ENCODE measurements at places on chromosomes 1 and 21.

DNA sequence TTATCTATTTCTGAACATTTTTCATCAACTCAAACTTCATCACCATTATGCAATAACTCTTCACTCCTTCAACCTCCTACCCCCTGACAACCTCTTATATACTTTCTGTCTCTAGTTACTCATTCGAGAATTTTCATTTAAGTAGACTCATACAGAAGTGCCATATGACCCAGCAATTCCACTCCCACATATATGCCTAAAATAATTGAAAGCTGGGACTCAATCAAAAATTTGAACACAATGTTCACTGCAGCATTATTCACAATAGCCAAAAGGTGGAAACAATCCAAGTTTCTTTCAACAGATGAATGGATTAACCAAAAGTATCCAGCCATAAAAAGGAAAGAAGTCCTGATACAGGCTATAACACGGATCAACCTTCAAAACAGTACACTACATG lies 24.1 kb downstream of the COL11A1 start:
- DNase-seq, result no peak

DNA sequence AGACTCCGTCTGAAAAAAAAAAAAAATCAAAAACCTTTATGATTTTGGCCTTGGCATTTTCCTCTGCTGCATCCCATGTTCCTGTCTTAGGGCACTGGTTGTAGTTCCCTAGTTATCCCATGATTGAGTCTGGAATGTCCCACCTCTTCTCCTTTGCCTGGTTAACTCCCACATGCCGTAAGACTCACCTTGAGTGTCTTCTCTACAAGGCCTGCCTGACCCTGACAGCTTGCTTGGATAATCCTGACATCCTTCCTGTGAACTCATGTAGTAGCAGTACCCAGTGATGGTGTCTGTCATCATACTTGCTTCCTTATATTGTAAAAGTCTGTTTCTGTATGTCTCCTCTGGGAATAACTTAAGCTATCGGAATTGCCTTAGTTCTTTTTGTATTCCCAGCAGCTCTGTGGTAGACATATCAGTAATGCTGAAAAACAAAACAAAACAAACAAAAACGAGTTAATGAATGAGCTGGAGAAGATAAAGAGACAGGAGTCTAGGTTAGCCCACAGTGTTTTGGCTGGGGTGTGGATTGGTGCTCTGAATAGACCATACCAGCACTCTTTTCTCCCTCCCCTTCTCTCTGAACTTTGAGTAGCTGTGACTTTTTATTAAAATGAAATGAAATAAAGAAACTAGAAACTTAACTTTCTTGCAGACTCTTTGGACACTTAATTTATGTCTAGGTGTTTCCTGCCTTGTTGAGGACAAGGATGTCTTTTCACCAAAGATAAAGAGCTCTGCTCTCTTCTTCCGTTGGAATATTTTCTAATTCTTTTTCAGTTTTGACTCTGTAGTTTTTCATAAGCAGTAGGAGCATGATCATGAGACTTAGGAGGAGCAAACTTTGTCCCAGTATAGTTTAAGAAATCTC lies 15.1 kb downstream of the NEK7 start:
- no peak for DNase-seq

- no peak for DNase-seq
These were observed 8.1 kb upstream of the INKA2 start for GRCh38 chr1:111747282-111747734.

DNA sequence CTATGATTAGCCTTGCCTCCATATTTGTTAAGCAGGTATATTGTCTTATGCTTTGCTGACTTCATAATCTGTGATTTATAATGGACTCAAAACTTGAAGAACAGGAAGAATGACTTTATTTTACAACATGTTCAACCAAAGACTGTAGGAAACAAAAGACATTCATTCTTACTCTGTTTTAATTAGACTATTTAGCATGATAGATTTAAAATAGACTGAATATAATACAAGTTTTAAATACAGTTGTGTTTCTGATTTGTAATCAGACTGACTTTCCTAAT lies 63.1 kb downstream of the CDC14A start:
- DNase-seq, result no peak

GRCh38 chr21:42285569-42286245 lies 29.5 kb downstream of the TFF3 start:
- no peak for DNase-seq

DNA sequence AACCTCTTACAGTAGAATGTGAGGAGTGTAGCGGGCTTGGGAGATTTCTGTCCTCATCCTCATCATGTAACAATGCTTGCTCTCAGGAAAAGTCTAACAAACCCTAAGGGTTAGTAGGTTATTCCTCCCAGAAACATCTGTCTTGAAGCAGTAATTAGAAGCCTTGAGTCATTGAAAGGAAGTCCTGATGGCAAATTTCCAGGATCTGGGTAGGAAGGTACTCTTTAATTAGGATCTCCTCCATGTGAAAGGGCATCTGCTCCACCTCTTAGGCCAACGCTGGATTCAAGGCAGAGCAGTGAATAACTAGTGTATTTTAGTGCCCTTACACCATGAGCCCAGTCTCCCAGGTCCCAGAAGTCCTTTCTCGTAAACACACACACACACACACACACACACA lies 106.6 kb upstream of the BARHL2 start:
- DNase-seq, result no peak

DNA sequence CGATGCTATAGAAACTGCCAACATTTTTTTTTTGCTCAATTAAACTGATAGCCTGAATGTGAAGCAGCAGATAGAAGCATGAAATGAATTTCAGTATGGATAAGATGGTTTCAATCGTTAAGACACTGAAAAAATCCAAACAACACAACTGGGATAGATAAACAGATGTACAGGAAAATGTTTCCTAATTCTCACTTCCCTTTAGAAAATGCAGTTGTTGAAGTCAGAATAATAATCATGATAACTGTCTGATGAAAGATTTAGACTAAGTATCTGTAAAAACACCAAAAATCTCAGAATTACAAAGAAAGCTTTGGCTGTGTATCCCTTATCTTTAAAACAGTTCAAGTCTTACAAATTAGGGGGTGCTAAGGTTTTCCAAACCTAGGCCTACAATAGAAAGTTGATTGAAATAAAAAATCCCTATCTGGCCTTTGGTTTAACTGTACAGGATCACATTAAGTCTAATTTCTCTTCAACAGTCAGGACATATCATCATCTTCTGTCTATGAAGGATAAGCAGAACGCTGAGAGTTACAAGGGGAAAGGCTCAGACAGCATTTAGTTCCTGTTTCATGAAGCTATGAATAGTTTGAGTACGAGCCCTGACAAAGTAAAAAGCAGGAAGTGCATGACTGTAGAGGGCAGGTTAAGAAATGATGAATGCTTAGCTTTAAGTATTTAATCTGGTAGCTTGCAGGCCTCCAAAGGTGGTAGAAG lies 203.2 kb downstream of the APP start:
- DNase-seq, result peak; percentile 78
